ENCODE measurements at places on chromosomes 5 and 9.
A peak's percentile ranks its signal among the peaks of the same experiment; 100 is the strongest.

DNA sequence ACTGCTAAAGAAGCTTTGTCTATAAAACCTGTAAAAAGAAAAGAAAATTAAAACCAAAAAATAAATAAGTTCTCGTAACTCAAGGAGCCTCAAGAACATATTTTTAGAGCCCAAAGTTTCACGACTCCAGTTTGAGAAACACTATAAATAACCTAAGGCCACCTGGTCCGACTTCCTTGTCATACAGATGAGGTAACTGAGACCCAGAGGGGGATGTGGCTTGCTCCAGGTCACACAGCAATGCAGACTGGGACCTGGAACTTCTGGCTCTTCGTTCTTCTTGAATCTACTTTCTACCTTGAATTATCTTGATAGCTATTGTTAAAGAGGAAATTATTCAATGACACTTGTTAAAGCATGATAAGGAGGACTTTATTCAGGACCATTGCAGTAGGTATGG is 514.8 kb downstream of the CDK5RAP2 start:
- no peak for DNase-seq

- peak; percentile 54 for DNase-seq
Observed at GRCh38 chr5:141521244-141521781, 32.4 kb downstream of the PCDHGC5 start.

DNA sequence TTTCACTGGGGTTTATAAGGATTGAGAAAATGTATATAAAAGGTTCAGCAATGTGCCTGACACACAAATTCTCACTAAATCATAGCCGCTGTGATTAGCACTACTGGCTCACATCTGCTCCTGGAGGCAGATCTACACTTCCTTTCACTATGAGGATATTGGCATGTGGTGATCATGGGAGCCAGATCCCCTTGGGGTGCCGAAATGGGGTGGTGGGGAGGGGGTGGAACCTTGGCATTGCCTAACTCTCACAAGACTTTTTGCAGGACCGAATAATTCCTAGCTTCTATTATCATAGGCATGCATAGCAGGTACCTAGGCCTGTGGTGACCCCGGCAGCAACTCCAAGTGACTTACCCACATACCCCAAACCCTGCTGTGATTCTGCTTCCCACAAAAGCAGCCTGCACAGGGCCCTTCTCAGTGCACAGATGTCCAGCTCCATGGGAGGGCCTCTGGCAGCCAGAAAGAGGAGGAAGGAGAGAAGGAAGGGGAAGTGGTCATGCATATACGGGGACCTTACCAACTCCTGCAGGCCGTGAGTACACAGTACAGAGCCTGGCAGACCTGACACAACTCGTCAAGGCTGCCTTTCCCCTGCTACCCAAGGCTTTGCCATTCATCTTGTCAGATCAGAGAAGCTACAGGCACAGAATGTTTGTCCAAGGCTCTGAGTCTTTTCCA is 61.3 kb upstream of the IQGAP2 start:
- DNase-seq, result no peak

GRCh38 chr9:2157277-2158110 is 142.3 kb downstream of the SMARCA2 start:
- DNase-seq, result peak; percentile 30

- DNase-seq, result no peak
Observed at GRCh38 chr5:148937830-148938521, 111.6 kb downstream of the ADRB2 start.

DNA sequence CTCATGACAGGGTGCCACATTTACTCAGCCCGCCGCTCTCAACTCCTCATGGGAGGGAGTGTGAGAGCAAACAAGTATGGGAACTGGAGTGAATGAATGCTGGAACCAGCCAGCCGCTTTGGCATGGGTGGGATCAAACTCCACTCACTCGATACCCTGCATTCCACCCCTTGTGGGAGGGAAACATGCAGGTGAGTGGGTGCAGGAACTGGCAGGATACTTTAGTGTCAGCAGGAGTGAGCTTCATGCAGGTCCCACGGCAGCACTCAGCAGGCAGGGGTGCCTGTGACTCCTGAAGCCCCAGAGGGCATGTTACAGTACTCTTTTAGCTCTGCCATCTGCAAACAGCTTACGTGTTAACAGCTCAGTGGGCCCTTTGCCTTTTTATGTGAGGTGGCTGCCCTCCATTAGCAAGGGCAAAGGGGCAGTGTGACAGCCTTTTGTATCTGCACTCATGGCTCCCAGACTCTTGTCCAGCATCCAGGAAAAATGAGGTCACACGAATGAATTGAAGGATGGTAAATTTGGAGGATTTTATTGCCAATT is 433.2 kb upstream of the NMUR2 start:
- DNase-seq, result no peak

- no peak for DNase-seq
Observed at GRCh38 chr5:126656401-126657007, 55.8 kb downstream of the PHAX start.

- no peak for DNase-seq
Observed at GRCh38 chr5:177412603-177413233, 3.4 kb upstream of the F12 start.

DNA sequence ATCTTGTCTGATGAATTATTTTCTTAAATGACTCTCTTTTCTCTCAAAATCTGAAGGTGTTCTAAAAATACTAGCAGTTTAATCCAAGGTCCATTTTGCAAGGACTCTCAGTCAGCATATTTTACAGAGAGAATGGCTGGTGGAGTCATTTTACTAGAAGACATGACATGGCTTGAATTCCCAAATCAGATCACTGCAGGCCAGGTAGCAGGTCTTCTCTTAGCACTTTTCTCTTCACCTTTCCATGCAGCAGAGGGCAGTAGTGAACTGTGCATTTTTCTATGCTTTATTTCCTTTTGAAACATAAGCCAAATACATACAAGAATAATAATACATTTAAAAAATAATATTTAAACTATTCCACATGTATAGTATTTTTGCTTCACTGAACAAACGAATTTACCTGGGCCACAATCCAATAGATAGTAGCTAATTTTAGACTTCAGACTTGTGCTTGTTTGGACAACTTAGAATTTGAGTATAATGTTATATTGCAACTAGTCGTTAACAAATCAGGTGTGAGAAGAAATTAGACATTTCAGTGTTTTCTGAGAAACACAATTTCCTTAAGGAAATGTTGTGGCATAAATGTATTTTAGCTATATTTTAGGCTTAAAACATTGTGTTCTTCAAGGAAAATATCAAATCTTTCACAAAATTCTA is 289.4 kb upstream of the DAB2 start:
- no peak for DNase-seq

All from mucosa of descending colon (tissue), 3 donors.